Gastrocnemius medialis (tissue), 4 donors: ENCODE measurements at places on chromosomes 2 and 18.

- no peak overlapping the region for H3K27ac ChIP-seq
- H3K4me1 ChIP-seq = no peaks in the 10 kb centered on the region
- H3K4me3 ChIP-seq = no peak overlapping the region
- DNase-seq = no peak
Measured at GRCh38 chr18:26057344-26057773, 33.1 kb downstream of the SS18 start.

DNA sequence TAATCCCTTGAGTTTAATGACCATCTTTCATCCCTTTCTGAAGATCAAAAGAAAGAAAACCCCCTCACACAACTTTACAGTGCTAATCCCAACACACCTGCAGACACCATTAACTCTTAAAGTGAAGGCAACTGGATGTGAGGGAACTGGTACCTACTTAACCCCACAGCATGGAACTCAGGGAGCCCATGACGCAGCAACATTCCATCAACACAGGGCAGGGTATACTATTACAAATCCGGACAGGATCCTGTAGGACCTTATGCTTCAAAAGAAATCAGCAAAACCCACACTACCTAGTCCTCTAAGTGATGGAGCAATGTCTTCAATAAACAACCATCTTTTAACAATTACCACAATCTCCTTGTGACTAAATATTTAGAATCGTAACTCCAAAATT is 78.6 kb downstream of the FARSB start:
- H3K36me3 ChIP-seq = no peaks in the 10 kb centered on the region
- no peaks in the 10 kb centered on the region for H3K27me3 ChIP-seq
- H3K4me3 ChIP-seq = no peak overlapping the region
- H3K27ac ChIP-seq = no peak overlapping the region
- H3K4me1 ChIP-seq = peaks cover 27% of the 10 kb centered on the region
- no peak for DNase-seq

GRCh38 chr2:234500394-234501006 is 3.6 kb upstream of the ARL4C start:
- H3K4me1 ChIP-seq = peaks cover 9% of the 10 kb centered on the region
- H3K36me3 ChIP-seq = no peaks in the 10 kb centered on the region
- H3K27me3 ChIP-seq = no peaks in the 10 kb centered on the region
- H3K4me3 ChIP-seq = no peak overlapping the region
- DNase-seq = no peak

GRCh38 chr18:35811896-35812295 is 160.6 kb upstream of the RMP24 start:
- H3K36me3 ChIP-seq = no peaks in the 10 kb centered on the region
- DNase-seq = no peak
- H3K4me1 ChIP-seq = no peaks in the 10 kb centered on the region
- H3K4me3 ChIP-seq = no peak overlapping the region
- H3K27ac ChIP-seq = no peak overlapping the region
